Hematopoietic multipotent progenitor cell treated with erythropoietin and hydrocortisone succinate and interleukin-3 and kit ligand, for 6 days (in vitro differentiated cells): ENCODE measurements at places on chromosomes 4 and X.

DNA sequence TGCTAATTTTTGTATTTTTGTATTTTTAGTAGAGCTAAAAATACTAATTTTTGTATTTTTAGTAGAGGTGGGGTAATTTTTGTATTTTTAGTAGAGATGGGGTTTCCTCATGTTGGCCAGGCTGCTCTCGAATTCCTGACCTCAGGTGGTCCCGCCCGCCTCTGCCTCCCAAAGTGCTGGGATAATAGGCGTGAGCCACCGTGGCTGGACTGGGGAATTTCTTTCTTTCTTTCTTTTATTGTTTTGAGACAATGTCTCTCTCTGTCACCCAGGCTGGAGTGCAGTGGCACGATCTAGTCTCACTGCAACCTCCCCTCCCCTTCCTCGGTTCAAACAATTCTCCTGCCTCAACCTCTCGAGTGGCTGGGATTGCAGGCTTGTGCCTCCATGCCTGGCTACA, 83.0 kb downstream of the FAM193A start:
- DNase-seq, result no peak

- DNase-seq, result no peak
These were observed 391.4 kb upstream of the DIPK2B start for GRCh38 chrX:45592101-45592500.

GRCh38 chr4:169677150-169677748, 56.9 kb downstream of the CLCN3 start:
- no peak for DNase-seq

GRCh38 chr4:951594-952468, 19.6 kb downstream of the TMEM175 start:
- no peak for DNase-seq

DNA sequence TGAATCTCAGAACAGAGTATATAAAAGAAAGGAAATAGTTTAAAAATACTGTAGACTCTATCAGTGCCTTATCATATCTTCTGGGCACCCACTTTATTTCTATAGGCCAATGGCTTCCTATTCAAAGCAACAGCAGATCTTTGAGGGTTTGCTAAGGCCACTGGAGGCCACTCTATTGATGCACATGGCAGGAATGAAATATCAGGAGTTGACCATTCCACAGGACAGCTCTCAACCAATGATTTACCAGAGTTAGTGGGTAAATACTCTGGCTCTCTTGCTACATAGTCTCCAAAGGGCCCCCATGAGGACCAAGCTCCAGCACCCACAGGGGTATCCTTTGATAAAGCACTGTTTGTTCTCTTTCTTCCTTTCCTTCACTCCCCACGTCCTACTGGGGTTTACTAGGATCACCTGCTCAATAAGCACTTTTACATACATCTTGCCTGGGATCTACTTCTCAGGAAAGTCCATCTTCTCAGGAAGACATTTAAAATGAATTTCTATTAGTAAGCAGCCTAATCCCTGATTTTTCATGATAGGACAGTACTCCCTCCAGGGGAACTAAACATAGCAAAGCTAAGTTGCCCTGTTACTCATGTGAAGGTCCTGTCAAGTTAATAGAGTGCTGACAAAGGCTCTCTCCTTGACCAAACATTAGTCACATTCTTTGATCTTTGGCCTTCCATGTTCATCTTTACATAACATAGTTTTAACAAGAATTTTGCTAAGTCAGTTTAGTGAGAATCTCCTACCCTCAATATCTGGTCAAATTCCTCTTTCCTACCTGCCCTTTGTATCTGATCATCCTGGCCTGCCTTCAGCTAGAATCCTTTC, 459.7 kb downstream of the GRXCR1 start:
- no peak for DNase-seq

GRCh38 chr4:83114576-83114975, at the start of gene PLAC8:
PLAC8 (minus strand) TSS chr4:83114729; CDS start chr4:83107921, 6,808 bp downstream.
- peak; percentile 82 for DNase-seq

- no peak for DNase-seq
These were observed 184.9 kb upstream of the DKK2 start for GRCh38 chr4:107220976-107221375.

GRCh38 chrX:72201836-72202536, 20.4 kb downstream of the PIN4 start:
- no peak for DNase-seq

- DNase-seq, result no peak
These were observed 3.3 kb upstream of the NKX3-2 start for GRCh38 chr4:13547485-13548041.

DNA sequence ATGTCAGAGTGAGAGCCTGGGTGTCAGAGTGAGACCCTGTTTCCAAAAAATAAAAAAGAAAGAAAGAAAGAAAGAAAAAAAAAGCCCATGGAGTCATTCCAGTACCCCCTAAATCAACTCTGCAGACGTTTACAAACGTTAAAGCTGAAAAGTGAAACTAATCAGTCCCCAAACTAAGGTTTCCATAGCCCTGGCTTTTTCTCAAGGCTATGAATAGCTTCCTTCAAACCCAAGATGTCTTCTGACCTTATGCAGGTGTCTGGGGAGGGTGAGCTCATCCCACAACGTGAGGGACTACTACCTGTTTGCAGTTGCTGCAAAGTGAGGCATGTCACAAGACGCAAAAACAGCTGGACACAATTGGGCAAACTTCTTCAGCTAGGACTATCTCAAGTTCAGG, 144.0 kb downstream of the SH3KBP1 start:
- no peak for DNase-seq

DNA sequence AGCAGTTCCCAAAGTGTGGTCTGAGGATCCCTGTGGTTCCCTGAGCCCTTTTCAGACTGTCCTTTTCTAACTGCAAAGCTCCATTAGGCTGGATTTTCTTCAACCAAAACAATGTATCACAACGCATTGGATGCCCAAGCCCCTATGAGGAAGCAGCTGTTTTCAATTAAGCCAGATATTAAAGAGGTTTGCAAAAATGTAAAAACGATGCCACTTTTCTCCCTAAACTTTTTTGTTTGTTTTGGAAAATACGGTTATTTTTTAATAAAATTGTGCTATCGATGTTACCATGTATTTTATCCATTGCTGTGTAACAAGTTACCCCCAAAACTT, 170.4 kb upstream of the BCOR start:
- no peak for DNase-seq

GRCh38 chr4:172826346-172826745, 342.3 kb upstream of the GALNT7 start:
- no peak for DNase-seq

DNA sequence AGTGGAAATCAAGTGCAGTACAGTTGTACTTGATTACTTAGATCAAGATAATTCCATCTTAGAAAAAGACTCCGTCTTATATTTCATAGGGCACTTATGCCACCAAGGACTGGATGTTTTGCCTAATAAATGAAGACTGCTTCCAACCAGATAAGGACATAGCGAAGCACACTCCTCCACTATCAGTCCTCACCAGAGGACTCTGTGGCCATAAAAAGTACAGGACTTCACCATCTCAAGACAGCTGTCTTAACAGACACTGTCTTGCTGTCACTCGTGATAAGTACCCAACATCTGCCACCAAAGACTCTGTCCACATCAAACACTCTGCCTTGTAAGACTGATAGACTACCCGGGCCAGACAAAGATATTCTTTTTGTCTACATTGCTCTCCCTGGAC, 352.0 kb downstream of the TRAM1L1 start:
- peak; percentile 82 for DNase-seq

DNA sequence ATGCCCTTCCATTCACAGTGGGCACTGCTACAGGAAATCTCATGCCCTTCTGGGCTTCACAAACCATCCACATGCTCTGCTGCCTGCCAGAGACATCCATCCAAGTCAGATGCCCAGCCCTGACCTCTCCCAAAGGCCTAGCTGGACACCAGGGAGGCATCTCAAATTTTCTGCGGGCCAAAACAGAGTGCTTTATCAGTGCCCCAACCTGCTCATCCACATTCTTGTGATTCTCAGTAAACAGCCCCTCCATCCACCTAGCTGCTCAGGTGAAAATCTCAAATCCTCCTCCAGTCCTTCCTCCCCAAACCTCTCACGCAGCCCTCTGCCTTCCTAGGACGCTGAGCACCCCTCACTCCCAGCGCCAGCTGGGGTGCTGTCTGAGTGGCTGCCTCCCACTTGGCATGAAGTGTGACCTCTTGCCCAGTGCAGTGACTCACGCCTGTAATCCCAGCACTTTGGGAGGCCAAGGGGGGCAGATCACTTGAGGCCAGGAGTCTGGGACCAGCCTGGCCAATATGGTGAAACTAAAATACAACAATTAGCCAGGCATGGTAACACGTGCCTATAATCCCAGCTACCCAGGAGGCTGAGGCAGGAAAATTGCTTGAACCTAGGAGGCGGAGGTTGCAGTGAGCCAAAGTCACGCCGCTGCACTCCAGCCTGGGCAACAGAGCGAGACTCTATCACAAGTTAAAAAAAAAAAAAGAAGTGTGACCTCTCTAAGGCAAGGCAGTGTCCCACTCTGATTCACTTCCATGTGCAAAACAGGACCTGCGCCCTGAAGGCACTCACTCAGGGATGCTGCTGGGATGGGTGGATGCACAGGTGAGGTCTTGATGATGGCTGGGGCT, 1.7 kb upstream of the AFAP1 start:
- DNase-seq, result no peak

GRCh38 chr4:77905651-77906263, 43.1 kb downstream of the MRPL1 start:
- peak; percentile 53 for DNase-seq

DNA sequence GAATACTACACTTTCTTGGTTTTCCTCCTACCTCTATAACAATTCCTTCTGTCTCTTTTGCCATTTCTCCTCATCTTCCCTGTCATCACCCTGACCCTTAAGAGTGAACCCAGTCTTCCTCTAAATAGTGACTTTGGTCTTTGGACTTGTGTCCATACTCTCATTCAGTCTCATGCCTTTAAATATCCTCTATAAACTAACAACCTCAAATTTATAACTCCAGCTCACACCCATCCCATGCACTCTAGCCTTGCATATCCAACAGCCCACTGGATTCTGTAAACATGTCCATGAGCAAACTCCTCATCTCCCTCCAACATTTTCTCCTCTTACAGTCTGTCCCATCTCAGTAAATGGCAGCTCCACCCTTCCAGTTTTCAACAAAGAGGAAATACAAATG, 15.0 kb downstream of the BCLAF3 start:
- DNase-seq, result no peak

GRCh38 chrX:39961441-39961840, 136.3 kb downstream of the BCOR start:
- no peak for DNase-seq

DNA sequence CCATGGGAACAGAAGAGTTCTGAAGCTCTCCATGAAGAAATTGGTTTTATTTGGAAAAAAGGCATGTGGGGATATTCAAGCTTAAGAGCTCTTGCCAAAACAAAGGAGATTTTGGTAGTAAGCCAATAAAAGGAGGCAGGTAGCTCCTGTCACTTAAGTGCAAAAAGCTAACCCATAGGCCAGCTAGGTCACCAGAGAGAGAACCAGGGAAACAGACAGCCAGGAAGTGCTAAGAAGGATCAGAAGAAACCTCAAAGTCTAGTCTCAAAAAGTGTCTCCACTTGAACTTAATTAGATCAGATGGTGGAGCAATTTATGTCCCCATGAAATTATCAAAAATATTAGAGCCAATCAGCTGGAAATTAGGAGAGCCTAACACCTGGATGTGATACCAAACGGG, 49.2 kb downstream of the CD40LG start:
- DNase-seq, result no peak

- no peak for DNase-seq
These were observed 39.2 kb upstream of the GPC4 start for GRCh38 chrX:133454491-133454914.
